Activated T-cell treated with anti-CD3 and anti-CD28 coated beads, Interleukin-2, amount 50 U/mL, for 1 hour (primary cell): ENCODE measurements at places on chromosomes 7 and 10.

GRCh38 chr10:124323806-124324205, 94.9 kb downstream of the OAT start:
- no peak for DNase-seq

- no peak for DNase-seq
Measured at GRCh38 chr7:32056767-32057166, 13.4 kb downstream of the PDE1C start.

DNA sequence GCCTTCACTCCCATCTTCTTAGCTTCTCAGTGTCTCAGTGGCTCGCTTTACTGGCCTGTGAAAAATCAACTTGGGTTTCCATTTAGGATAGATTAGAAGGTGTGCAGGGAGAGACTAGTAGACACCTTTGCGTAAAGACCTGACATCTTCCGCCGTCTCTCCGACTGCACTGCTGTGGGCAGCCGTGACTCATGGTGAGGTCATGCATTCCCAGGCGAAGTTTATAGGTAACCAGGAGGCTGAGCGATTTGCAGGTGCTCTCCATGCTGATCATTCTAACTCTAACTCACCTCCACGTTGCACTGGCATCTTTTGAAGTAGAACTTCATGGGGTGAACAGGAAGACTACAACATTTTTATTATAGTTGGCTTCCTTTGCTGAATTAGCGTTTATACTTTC, 68.0 kb upstream of the ZNF438 start:
- no peak for DNase-seq

DNA sequence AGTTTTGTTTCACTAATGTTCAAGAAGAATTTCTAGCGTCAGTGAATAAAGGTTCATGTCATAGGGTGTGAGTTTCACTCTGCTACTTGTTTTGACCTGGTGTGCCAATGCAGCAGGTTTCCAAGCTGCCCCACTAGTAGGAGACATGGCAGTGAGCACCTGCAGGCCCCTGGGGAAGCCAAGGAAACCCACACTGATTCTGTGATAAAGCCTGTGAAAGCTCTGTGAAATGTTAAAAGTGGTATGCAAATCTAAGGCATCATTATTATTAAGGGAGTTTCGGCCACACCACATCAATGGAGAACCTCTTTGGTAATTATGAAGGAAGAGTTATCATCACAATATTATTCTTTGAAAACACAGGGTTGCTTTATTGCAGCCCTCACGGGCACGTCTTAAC, 46.4 kb downstream of the ABCB5 start:
- no peak for DNase-seq

DNA sequence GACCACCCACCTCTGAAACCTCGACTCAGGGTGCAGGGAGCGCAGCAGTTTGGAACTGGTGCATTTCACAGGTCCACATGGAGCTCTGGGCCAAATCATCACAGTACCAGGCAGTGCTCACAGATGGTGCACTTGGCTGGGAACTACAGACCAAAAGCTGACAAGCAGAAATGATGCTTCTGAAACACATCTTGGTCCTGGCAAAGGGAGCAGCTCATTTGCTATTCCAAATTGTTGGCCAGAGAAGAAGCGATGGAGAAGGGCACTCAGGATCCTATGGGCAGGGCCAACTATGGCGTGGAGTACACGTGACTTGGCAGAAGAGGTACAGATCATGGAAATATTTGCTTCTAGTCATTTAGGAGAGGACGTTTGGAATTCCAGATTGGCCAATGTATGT, 383.9 kb downstream of the CALN1 start:
- DNase-seq = no peak

GRCh38 chr10:84683550-84683949, 355.2 kb downstream of the CCSER2 start:
- DNase-seq = no peak
